ENCODE measurements at places on chromosomes 4 and X.

DNA sequence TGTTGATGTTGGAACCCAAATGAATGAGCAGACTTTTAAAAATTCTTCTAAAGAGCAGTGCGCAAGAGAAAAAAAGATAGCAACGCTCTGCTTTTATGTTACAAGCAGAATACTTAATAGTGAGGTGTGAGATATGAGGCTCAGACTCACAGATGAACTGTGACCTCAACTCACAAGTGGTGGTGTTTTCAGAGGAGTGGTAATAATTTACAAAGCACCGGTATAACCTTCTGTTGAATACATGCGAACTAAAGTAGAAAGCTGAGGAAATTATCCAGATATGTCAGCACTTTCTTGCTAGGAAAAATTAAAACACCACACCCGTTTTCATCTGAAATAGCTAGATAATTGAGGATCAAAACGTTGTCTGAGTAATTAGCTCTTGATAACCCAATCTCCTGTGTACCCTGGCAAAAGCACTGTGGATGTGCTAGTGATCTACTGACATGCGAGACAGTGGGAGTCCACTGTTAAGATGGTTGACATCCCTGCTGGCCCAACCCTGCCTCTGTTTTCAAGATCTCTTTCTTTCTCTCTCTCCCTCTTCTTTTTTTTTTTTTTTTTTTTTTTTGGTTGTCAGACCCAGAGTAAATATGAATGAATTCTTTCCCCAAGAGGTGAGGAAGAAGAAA is 6.9 kb upstream of the TLL1 start:
- DNase-seq: no peak

DNA sequence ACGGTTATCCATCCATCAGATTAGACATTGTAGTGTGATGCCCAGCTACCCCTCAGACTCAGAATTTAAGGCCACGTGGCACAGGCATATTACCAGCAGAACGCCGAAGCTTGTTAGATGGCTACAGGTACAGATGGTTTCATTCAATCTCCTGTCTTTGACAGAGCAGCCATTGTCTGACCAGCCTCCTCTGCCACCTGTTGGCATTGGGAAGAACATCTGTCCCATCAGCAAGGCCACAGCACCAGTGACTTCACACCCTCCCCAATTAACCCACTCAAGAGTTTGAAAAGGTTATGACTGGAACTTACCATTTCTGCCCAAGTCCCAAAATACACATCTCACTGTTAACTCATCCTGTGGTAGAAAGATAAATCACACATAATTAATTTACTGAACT is 22.0 kb upstream of the PHKA2 start:
- DNase-seq: no peak

DNA sequence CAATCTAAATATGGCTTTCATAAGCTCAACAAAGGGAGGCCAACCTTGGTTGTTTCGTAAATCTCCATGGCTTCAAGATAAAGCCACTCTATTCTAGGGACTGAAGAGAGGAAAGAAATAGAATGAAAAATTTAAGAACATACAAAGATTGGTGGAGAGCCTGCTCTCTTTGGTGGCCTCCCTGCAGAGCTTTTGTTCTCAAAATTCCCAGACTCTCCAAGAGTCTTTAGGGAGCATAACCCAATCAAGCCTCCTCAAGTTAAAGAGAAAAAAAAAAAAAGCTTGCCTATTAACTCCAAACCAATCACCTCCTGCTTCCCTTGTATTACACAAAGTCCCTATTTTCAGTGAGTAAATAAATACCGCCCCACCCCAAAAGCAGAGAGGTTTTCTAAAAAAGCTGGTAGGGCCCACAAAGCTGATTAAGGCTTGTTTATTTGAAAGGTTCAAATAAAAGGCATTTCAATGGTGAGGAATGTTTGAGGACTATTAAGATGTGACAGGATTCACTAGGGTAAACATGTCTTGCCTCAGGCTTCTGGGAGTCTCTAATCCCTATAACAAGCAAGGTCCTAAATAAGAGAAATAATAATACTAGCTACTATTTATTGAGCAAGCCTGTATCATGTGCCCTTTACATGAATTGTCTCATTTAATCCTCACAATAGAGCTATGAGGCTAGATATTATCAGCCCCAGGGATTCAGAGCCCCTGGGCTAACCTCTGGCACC is 71.6 kb downstream of the GPC3 start:
- no peak for DNase-seq

- DNase-seq: no peak
Observed at GRCh38 chr4:175048111-175048784, 130.1 kb downstream of the ADAM29 start.

DNA sequence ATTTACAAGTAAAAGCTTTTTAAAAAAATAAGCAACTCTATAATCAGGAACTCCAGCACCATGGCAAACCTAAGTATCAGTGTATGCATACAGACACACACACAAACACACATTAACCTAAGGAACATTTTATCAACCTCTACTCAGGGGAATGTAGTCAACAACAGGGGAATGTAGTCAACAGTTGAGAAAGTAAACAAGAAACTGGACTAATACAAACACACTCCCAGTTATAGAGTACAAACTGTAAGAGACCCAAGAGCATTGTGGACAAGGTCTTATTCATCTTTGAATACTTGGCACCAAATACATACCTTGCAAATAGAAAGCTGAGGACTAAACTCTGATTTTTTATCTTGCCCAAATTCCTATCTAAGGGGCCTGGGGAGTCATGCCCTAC is 36.2 kb downstream of the PAPSS1 start:
- DNase-seq: no peak

- no peak for DNase-seq
Observed at GRCh38 chrX:9352694-9353411, 112.0 kb upstream of the TBL1X start.

DNA sequence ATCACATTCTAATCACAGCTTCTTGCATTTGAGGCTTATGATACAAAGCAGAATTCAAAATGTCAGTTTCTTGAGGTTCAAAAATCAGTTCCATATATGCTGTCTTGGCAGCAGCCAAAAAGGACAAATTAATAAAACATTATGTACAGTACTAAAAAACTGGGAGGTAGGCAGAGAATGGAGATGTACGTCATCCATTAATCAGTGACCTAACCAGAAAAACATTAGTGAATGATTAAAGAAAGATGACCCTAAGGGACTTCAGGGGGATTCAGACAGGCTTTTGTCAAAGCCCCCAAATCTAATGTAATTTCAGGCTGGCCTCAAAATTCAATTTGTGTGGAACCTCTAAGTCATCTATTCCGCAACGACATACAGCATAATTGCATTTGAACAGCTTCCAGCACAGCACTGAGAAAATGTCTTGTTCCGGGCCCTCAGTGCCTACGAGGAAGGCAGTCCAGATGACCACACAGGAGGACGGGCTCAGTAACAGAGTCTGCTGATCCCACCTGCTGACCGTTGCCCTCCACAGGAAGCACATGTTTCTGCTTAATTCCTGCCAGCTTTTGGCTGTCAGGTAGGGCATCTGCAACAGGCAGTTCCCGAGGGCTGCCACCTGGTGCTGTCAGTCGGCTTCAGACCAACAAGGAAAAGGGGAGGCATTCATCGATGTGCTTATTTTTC is 83.8 kb upstream of the HHIP start:
- DNase-seq: no peak

GRCh38 chrX:134572816-134573682 is 85.2 kb downstream of the PLAC1 start:
- DNase-seq: no peak

GRCh38 chrX:7068939-7069367 is 78.6 kb upstream of the STS start:
- DNase-seq: no peak

GRCh38 chrX:154531626-154532025 is 15.0 kb downstream of the G6PD start:
- no peak for DNase-seq

- DNase-seq: no peak
Observed at GRCh38 chr4:165328101-165328425, 594 bp downstream of the MSMO1 start.

Measured in cerebellar nuclear complex (tissue), 1 donor.